Stimulated activated CD4-positive, alpha-beta T cell treated with anti-CD3 and anti-CD28 coated beads, TNF-alpha, amount 100 ng/mL, for 24 hours (primary cell): ENCODE measurements at places on chromosomes 6 and 20.

DNA sequence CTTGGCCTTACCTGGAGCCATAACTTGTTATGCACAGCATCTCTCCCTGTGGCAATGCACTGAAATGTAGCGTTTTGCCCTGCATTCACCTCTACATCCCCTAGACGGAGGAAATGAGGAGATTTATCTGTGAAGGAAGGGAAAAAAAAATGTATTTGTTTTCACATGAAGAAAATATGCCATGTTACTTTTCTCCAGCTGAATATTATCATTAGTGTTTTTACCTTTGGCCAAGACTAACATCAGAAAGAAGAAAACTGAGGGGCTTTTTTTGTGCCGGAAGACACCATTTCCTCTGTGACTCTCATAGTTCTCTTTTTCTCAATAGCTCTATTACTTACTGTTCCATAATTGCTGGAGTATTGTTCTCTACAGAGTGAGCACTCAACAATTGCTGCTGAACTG is 280.4 kb downstream of the PTPRK start:
- DNase-seq: no peak

- DNase-seq: no peak
Observed at GRCh38 chr20:10014431-10014830, 20.4 kb upstream of the ANKEF1 start.

- no peak for DNase-seq
Observed at GRCh38 chr20:47620808-47621805, 119.4 kb downstream of the NCOA3 start.

DNA sequence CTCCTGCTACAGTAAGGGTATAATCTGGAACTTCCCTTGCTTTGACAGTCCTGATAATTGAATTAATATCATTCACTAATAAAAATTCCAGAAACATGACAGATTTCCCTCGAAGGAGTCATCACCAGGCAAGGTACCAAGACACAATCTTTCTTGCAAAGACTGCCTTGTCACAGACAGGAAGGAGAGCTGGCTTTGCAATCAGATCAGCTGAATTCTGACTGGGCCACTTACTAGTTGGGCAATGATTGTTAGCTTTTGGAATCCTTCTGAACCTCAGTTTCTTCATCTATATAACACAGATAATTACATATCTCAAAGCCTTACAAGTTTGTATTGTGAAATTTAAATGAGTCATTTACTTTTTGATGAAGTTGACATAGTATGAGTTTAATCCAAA is 344.2 kb downstream of the RFPL4B start:
- DNase-seq: no peak

DNA sequence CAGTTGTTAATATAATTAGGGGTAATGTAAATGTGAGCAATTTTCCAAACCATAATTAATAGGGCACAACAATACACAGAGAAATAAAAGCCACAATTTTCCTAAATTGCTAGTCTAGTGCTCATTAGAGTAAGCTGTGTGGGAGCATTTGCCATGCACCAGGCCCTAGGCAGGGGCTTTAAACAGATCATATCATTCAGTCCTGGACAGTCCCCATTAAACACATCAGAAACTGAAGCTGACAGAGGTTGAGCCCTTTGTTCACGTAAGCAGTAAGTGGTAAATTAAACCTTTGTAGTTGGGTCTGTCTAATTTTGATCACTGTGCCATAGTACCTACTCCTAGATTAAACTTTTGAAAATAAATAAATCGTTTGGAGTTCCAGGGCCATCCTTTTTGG is 931.1 kb downstream of the C6orf118 start:
- no peak for DNase-seq

DNA sequence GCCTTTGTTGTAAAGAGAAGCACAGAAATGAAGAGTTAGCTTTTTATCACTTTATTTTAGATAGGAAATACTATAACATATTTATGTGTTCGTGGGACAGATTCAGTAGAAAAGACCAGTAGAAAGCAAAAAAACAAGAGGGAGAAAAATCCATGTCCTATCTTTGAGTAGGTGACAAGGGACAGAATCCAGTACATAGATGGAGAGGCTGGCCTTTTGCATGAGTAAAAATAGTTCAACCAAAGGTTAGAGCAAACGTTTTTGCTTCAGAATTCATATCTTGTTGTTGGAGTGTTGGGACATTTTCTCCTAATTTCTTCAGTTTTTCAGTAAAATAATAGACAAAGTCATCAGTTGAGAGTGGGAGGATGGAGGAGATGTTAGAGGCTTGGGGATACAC is 19.6 kb upstream of the FAM83B start:
- DNase-seq: no peak

DNA sequence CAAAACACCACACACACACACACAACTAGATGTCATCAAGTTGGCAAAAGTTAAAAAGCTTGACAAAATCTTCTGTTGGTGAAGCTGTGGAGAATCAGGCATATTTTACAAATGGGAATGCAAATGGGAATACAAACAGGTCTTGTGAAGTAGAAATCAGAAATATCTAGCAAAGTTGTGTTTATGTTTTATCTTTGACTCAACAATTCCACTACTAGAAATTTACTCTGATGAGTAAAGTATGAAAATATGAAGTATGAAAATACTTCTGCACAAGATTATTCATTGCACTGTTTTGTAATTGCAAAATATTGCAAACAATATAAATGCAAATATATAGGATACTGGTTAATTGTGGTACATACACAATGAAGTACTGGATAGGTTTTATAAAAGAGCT is 1166.0 kb upstream of the GJE1 start:
- DNase-seq: no peak

GRCh38 chr20:59235226-59235625 is 65.2 kb upstream of the EDN3 start:
- no peak for DNase-seq

DNA sequence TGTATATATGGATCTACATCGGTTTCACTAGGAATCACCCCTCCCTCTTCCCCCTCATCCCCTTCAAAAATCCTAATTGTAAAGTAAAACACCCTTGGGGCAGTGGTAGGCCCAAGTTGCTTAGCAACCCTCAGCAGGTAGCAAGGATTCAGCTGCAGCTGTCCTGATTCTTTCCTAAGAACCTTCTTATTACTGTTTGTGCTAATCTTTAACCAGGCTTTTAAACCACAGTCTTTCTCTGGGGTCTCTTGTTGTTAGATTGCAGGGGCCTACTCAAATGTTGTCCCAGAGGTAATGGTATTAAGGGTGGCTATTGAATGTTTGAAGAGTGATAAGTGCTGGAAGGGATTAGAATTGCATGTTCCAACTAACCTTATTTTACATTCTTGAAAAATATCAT is 46.4 kb downstream of the PRL start:
- DNase-seq: no peak

GRCh38 chr20:7657569-7657968 is 282.7 kb downstream of the HAO1 start:
- no peak for DNase-seq

DNA sequence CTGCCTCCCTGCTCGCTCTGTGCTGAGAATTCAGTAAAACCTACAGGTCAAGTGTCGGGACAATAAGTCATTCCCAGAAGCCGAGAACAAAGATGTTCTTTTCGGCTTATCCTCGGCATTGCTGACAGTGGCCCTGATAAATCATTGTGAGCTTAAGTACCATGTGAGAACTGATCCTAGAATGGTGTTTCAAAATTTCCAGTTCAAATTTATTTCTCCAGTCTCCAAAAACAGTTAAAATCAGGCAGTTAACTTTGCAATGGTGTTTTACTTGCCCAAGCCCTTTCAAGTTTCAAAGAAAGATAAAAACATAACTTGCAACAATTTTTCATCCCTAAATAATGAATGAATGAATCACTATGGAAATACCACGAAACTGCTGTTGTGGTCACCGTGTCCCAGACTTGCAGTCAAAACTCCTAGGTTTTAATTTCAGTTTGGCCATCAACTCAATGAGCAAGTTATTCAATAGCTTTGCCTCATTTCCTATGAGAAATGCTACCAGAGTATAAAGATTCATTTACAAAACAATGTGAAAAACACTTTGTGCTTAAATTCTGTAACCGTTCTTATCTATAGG is 4.3 kb downstream of the ATP5F1E start:
- DNase-seq: no peak

- DNase-seq: no peak
Observed at GRCh38 chr6:137879885-137880745, 13.1 kb downstream of the TNFAIP3 start.

DNA sequence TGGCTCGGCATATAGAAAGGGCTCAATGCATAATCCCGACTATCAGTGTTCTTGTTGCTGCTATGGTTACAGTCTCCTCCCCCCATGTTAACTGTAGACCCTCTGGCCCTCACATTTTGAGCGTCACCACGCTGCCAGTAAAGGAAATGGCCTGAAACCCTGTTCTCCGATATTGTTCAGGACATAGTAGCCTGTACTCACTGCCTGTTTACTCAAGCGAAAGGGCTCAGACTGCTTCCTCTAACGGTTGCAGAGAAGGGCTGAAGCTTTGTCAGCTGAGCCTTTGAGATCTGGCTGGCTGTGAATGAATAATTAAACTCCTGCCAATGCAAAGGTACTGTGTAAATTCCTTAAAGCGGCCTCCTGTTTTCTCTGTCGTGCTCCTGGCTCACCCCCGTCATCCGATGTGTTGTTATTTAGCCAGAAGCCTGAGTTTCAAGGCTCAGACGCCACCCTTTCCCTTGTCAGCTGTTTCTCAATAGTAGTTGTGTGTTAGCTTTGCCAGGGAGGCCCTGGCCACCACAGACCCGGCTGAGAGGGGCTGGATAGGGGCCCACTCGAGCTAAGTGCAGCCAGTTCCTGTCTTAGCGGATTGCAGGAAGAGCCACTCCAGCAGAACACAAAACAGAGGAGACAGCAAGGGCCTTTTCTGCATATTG is 31.2 kb upstream of the RALGAPA2 start:
- DNase-seq: no peak
